ENCODE measurements at places on chromosomes 7 and 10.

DNA sequence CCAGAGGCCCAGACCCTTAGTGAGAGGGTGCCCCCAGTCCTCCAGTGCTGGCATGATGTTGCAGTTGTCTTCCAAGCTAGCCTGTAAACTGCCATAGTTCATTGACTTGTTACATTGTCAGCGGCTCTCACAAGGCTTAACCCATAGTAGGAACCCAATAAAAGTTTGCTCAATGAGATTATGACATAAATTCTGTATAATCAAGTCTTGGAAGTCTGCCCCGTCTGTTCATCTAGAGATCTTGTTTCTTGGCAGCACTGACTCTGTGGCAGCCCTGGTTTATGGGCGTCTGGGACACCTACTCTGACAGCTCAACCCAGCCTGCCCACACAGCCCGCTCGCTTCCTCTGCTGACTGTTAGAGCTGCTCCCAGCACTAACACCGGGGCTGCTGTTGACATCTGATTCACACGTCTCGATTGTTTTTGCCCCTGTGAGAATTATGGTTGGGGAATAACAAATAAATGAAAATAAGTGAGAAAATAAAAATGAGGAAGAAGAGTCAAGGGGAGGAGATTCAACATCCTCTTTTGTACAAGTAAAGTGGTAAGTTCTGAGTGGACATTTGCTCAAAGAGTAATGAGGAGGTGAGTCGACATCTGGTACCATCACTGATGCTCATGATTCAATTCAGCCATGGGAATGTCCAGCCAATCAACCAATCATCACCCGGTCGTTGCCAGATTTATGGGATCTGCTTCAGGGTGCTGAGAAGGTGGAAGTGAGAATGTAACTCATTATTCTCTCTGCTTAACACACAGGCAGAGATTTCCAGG is 160.8 kb downstream of the SPAG6 start:
- DNase-seq: no peak

GRCh38 chr7:17194656-17195055 is 103.8 kb upstream of the AHR start:
- DNase-seq: no peak

DNA sequence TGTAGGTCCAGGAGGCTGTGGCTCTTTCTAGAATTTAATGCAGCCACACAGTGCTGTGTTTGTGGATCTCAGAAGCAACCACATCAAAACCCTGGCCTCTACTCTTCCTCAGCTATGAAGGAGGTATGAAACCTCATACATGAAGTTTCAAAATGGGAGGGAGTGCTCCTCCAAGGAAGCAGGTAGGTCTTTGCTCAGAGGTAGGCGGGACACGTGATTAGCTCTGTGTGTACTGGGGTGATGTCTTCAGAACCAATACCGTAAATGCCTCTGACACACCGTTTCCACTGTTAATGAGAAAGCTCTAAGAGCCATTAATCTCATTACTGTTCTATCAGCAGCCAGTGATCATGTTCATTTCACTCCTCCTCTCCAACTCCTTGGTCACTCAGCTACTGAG is 126.1 kb downstream of the PLXNA4 start:
- no peak for DNase-seq

DNA sequence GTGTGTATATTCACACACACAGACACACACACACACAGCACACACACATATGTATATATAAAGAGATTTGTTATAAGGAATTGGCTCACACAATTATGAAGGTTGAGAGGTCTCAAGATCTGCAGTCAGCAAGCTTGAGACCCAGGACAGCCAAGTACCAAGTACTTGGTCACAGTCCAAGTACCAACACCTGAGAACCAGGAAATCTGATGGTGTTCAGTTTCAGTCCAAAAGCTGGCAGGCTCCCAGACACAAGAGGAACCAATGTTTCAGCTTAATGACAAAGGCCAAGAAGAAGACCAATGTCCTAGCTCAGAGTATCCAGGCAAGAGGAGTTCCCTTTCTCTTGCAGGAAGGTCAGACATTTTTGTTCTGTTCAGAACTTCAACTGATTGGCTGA is 780.2 kb downstream of the MAGI2 start:
- peak; percentile 50 for DNase-seq

Data from DMS53 (cell line).